ENCODE measurements at places on chromosomes 16 and 17.

- DNase-seq: no peak
These were observed 76.8 kb downstream of the SEC14L1 start for GRCh38 chr17:77217566-77217965.

- DNase-seq: peak; percentile 90
These were observed 55.2 kb downstream of the PRMT7 start for GRCh38 chr16:68366062-68366461.

DNA sequence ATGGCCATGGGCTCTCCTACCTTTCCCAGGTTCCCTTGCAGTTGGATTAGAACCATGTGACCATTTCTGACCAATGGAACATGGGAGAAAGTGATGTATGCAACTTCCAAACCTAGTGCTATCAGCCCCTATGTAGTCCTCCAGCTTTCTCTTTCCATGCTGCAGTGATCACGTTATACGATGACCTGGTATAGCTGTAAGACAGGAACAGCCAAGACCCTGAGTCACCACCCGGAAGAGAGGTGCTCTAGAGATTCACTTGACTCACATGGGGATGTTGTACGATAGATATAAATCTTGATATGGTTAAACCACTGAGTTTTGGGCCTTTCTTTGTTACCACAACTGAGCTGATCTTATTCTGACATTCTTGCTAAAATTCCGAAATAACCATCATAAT lies 65.1 kb downstream of the NOG start:
- no peak for DNase-seq

GRCh38 chr16:83458612-83459011 lies 349.2 kb upstream of the HSBP1 start:
- DNase-seq: no peak

DNA sequence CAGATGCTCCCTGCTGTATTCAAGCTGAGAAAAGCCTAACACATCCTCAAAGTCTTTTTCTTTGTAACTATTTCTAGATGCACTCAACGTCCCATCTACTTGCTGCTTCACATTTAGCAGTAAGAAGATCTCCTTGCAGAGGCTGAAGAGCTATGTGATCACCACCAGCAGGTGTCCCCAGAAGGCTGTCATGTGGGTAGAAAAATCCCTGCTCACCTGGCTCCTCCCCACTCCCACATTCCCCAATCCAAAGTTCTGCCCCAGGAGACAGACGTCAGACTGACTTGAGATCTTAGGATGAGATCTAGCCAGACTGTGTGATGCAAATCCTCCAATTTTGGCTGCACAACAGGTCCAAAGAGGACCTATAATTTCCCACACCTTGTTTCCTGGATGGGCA lies 1.1 kb downstream of the CCL13 start:
- no peak for DNase-seq

DNA sequence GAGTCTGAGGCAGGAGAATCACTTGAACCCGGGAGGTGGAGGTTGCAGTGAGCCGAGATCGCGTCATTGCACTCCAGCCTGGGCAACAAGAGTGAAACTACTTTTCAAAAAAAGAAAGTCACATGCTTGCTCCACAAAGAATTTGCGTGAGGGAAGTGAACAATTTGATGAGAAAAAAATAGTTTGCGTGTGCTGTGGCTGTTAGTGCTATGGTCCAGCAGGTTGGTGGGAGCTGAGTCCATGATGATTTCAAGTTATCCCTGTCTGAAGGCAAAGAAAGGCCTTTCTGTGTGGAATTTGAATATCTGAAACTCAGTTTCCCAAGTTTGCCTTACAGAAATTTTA lies 21.0 kb downstream of the PRCD start:
- DNase-seq: no peak

GRCh38 chr16:908526-909155 lies 62.1 kb downstream of the LMF1 start:
- DNase-seq: no peak

DNA sequence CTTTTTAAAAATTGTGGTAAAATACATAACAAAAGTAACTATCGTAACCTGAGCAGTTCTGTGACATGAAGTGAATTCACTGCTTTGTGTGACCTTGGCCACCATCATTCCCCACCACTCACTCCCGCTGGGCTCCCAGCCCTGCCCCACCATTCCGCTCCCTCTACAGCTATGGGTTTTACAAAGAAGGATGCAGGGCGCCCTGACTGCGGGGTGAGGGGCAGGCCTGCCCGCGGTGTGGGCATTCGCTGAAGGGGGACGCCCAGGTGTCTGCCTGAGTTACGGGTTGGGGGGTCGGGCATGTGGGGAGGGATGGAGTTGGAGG lies at the start of gene CEMP1:
Gene CEMP1 (minus strand): TSS at position 38 of the 325 bp plus-strand sequence. CDS start 335 bp downstream, outside the sequence.
- no peak for DNase-seq

DNA sequence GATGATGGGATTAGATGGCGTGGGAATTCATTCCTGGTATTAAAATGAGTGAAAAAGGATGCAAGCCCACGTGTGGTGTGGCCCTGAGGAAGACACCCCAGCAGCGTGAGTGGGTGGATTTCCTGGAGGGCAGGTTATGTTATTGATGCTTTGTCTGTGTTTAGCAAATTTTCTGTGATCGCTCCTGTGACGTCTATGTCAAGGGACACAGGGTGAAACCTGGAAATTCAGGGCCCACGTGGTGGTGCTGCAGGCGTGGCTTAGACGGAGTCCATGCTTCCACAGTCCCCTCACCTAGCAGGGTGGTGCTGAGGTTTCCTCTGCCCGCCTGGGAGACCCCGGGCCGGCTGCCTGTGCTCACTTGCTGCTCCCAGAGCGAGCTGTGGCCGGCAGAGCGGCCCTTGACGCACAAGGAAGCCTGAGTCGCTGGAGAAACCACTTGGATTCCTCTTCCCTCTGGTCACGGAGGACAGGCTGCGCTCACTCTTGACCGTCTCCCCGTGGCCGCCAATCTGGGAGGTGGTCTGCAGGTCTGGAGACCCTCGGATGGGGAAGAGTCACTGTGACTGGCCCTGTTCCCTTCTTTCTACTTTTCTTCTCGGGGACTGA lies 23.4 kb downstream of the BAIAP2 start:
- DNase-seq: no peak

DNA sequence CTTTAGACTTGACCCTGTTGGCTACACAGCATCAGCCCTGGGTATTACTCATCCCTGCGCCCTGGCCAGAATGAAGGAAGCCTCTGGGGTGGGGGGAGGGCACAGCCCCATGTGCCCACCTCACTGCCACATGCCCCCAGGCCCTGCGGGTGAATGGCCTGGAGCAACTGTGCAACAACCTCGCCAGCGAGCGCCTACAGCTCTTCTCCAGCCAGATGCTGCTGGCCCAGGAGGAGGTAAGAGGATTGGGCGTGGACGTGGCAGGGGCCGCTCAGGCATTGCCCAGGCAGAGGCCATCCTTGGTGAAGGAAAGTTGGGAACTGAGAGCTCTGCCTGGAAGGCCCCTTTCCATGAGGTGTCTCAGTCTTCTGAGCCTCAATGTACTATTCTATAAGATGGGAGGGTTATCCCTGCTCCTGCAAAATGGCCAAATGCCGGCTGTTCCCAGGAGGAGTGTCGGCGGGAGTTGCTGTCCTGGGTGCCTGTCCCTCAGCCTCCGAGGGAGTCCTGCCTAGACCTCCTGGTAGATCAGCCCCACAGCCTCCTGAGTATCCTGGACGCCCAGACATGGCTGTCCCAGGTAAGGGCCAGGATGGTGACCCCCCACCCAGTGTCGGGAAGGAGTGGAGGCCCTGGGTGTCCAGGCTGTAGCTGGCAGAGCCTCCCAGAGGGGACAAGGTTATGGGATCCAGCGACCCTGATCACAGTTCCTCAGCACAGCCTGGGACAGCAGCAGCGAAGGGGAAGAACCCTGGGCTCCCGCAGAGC lies 8.9 kb downstream of the MYO15B start:
- no peak for DNase-seq

GRCh38 chr17:21689604-21690003 lies 2.7 kb upstream of the KCNJ18 start:
- no peak for DNase-seq

GRCh38 chr17:17736205-17737183 lies 55.2 kb downstream of the RAI1 start:
- DNase-seq: peak; percentile 42

- DNase-seq: peak; percentile 68
These were observed 790 bp downstream of the CRHR1 start for GRCh38 chr17:45784741-45785479.

DNA sequence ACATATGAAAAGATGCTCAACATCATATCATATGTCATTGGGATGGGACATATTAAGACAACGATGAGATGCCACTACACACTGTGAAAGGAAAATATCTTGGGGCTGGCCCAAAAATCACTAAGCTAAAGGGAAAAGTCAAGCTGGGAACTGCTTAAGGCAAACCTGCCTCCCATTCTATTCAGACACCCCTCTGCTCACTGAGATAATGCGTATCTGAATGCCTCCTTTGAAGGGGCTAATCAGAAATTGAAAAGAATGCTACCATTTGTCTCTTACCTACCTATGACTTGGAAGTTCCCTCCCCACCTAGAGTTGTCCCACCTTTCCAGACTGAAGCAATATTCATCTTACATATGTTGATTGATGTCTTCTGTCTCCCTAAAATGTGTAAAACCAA lies 11.2 kb upstream of the TRIM25 start:
- no peak for DNase-seq

DNA sequence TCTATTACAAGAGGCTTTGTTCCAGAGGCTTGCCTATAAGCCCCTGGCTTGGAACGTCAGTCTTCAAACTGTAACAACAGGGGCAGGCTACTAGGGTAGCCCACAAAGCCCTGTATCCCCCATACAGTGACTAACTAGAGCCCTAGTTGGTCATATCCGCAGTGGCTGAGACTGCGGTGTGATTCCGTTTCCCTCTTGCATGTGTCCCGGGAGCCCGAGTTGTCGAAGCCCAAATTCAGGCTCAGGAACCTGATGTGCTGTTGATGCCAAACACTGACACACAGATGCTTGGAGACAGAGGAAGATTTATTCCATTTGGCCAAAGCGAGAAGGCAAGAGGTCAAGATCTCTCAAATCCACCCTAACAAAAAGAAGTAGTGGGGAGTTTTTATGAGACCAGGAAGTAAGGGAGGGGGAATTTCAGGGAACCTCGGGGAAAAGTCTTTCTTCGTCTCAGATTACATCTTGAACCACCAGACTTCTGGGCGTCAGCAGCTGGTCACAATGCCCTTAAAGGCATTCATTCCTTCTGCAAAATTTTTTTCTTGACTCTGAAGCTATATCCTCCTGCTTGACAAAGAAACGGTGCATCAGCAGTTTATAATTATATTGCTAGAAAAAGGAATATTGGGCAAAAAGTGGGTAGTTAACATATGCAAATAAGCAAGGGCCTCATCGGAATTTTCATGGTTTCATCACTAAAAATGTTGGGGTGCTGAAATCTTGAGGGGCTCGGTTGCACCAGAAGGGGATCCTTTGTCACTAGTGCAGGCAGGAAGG lies 879 bp downstream of the SLFN5 start:
- no peak for DNase-seq

- peak; percentile 4 for DNase-seq
These were observed 115.1 kb downstream of the MRTFB start for GRCh38 chr16:14186007-14186794.

Data from NCI-H82 (cell line).